ENCODE measurements at places on chromosomes 1 and 21. TPM values are rescaled to one million over a fixed set of nuclear protein-coding genes. Genes with fewer than 3 reads are reported as not detected.

Gene DAB1
- total RNA-seq: 1.5 TPM

Gene SLC30A10
- total RNA-seq: not detected

Gene ASH1L
- 28.9 TPM for total RNA-seq

Gene EPS15
- total RNA-seq: 47.8 TPM

Gene KAZN
- 12.6 TPM for total RNA-seq

Gene RXRG
- total RNA-seq: not detected

Gene SPATA46
- not detected for total RNA-seq

Gene KRTAP6-1
- not detected for total RNA-seq

Gene OR2L2
- not detected for total RNA-seq

Gene TMEM82
- total RNA-seq: not detected

Gene UBL4B
- total RNA-seq: 0.51 TPM

Gene TSSK3
- not detected for total RNA-seq

Gene AUNIP
- 0.58 TPM for total RNA-seq

Gene DMBX1
- total RNA-seq: not detected

Gene KNCN
- not detected for total RNA-seq

Gene LRRC38
- not detected for total RNA-seq

Gene KRTAP19-2
- total RNA-seq: not detected

Gene ARMH1
- 6.4 TPM for total RNA-seq

Gene TMOD4
- not detected for total RNA-seq

Gene GJA8
- total RNA-seq: not detected

Gene TIPRL
- 33.0 TPM for total RNA-seq

Gene SLC16A1
- 88.3 TPM for total RNA-seq

Gene LIX1L
- 37.1 TPM for total RNA-seq

Gene OR6N2
- total RNA-seq: not detected

Gene CDCA8
- 0.60 TPM for total RNA-seq

Gene B3GALT6
- total RNA-seq: 34.2 TPM

Gene PRRX1
- 73.5 TPM for total RNA-seq

Gene NEGR1
- 9.2 TPM for total RNA-seq

Gene SUSD4
- 0.47 TPM for total RNA-seq

Gene IL12RB2
- total RNA-seq: not detected

Gene FMN2
- 0.26 TPM for total RNA-seq

Gene TMCC2
- 2.7 TPM for total RNA-seq

Gene EDARADD
- not detected for total RNA-seq

Gene IL20
- not detected for total RNA-seq

Gene C4BPA
- total RNA-seq: not detected

Gene ADAMTS4
- 1.8 TPM for total RNA-seq

Measured in pericardium fibroblast (primary cell).